ENCODE measurements at places on chromosomes 12 and 14.

GRCh38 chr12:47794679-47795078 is 21.6 kb downstream of the SLC48A1 start:
- no peak for DNase-seq

- peak; percentile 5 for DNase-seq
Observed at GRCh38 chr14:76090616-76091391, 60.9 kb upstream of the GPATCH2L start.

- DNase-seq: no peak
Observed at GRCh38 chr12:96824074-96824837, 82.8 kb upstream of the NEDD1 start.

GRCh38 chr14:37278636-37279538 is 81.2 kb downstream of the MIPOL1 start:
- DNase-seq: no peak

- no peak for DNase-seq
Observed at GRCh38 chr12:89020121-89020480, 332.2 kb downstream of the DUSP6 start.

DNA sequence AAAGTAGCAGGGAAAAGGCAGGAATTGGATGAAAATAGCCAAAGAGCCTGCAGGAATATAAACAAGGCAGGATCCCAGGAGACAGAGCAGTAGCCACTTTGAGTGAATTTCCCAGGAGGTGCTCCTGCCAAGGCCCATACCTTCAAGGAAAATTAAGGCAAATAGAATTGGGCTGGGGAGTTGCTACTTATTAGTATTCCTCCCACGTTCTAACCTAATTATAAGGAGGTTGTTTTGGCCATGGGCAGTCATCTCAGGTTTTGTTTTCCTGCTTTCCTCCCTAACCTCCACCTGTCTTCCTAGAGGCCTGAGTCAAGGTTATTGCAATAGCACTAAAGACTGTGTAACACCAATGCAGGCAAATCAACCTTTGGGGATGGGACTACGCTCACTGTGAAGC is 73.1 kb downstream of the DAD1 start:
- no peak for DNase-seq

GRCh38 chr12:76450690-76451089 is 102.5 kb upstream of the BBS10 start:
- no peak for DNase-seq

- no peak for DNase-seq
Observed at GRCh38 chr14:75144944-75145343, 18.1 kb upstream of the NEK9 start.

DNA sequence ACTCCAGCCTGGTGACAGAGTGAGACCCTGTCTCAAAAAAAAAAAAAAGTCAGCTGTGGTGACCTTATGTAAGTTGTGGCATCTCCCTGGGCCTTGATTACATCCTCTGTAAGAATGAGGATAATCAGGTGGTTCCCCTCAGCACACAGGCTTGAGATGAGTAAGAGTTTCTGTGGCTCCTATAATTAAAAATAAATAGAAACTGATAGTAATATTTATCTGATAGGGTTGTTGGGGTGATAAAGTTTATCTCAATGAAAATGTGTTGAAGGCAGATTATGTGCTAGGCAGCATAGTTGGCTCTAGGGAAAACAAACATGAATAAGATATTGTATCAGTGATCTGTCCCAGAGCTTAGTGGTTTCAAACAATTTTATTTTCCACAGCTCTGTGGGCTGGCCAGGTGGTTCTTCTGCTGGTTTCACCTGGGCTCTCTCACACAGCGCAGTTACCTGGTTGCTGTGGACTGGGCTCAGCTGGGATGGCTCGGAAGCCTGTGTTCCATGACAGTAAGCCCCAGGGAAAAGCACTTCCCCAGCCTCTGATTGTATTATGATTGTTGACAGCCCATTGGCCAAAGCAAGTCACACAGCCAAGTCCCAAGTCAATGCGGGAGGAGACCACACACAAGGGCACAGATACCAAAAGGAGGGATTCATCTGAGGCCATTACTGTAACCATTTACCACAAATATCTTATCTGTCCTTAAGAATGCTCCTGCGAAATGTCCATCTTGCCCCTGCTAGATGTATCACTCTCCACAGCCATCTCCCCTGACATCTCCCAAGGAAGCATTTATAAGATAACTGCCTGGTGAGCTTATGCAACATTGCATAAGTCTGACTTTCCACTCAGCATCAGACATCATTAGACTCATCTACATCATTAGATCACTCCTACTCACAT is 151.7 kb downstream of the NUAK1 start:
- no peak for DNase-seq

- DNase-seq: no peak
Observed at GRCh38 chr12:88493636-88494035, 86.6 kb downstream of the KITLG start.

DNA sequence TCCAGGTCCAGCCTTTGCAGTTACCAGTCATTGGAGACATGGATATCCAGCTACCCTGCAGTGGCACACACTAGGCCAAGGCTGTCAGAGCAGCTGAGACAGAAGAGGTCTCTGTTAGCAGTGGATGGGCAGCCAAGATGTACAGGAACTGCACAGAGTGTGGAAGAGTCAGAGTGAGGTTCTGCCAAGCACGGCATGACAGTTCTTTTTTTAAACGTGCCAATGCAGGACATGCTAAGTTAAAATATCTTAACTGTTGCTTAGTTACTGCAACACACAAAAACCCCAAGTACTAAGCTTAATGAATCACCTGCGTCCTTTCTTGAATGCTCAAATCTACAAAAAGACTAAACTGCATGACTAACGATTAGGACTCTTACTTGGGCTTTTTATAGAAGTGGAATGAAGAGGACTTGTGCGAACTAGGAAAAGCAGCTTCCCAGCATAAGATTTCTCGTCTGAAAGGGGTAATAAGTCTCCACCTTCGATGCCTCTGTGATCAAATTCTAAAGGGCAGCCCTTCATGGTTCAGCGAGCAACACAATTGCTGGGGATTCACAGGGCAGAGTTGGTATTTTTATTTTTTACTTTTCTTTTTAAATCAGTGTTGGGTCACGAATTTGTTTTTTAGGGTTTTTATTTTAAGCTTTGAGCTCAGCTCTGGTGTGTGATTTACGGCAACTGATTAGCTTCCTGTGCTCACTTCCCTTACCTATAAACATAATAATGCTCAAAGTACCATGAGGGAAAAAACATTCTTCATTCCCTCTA is 20.6 kb downstream of the MAPK1IP1L start:
- DNase-seq: peak; percentile 15

GRCh38 chr12:52229836-52230343 is 3.2 kb upstream of the KRT7 start:
- no peak for DNase-seq

- no peak for DNase-seq
Observed at GRCh38 chr12:26750531-26751175, 82.3 kb downstream of the ITPR2 start.

DNA sequence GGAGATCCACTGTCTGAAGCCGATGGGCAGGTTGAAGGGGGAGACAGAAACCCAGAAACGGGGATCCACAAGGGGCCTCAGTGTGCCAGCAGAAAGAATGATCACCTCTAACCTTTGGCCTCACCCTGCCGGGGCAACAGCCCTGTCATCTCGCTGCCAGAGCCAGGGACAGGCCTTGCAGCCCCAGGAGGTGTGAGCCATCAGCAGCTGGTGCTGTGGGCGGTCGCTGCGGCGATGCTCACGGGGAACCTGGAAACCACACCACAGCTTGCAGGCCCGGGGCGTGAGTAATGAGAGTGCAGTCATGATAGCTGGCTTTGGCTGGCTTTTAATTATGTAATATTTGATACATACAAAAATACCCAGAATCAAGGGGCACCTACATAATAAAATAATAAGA is 4.7 kb upstream of the TTC7B start:
- no peak for DNase-seq

GRCh38 chr12:34244608-34245007 is 222.3 kb downstream of the ALG10 start:
- DNase-seq: no peak

- DNase-seq: no peak
Observed at GRCh38 chr12:96368687-96369086, 31.6 kb downstream of the CDK17 start.

DNA sequence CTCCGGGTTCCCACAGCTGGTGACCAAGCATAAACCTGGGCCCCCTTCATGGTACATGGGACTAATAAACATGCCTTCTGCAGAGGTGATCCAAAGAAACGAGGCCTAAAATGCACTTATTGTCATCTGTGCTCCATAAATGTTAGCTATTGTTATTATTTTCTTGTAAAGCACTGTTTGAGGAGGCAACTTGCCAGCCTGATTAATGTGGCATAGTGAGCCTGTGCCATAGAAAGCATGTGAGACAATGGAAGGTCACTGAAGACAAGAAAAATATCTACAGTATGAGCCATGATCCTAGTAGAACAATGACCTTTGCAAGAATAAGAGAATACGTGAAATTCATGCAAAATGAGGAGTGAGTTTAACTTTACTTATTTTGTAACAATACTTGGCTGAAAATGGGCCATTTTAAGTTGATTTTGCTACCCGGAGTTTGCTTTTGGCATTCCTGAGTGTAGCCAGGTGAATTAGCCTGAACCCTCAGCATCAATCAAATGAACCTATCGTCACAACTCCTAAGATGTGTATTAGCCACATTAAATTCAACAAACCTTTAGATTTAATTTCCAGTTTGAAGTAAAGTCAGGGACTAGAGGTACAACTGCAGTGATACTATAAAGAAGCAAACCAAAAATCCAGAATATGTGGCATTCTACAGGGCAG is 52.2 kb downstream of the CPM start:
- no peak for DNase-seq

- no peak for DNase-seq
Observed at GRCh38 chr14:68104518-68104917, 284.9 kb downstream of the RAD51B start.

- DNase-seq: no peak
Observed at GRCh38 chr12:24861766-24862540, 86.9 kb downstream of the BCAT1 start.

- no peak for DNase-seq
Observed at GRCh38 chr14:99361596-99362215, 89.7 kb upstream of the BCL11B start.

GRCh38 chr12:31722580-31722979 is 6.2 kb downstream of the AMN1 start:
- DNase-seq: no peak

GRCh38 chr12:112283546-112283945 is 98.7 kb downstream of the HECTD4 start:
- DNase-seq: peak; percentile 21

- DNase-seq: no peak
Observed at GRCh38 chr12:28082096-28082495, 108.2 kb upstream of the CCDC91 start.

- DNase-seq: no peak
Observed at GRCh38 chr12:104182621-104183378, 32.8 kb upstream of the TXNRD1 start.

DNA sequence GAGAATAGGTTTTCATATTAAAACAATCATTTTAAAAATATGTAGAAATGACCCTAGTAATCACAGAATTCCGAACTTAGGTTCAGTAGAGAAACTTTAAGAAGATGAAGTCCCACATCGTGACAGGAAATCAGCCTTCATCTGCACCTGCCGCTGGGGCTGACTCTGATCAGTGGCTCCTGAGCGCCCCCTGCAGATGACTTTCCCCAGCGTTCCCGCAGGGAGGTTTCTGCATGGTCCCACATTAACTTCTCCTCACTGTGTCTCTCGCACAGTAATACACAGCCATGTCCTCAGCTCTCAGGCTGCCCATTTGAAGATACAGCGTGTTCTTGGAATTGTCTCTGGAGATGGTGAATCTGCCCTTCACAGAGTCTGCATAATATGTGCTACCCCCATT is 1131.1 kb downstream of the TMEM121 start:
- DNase-seq: no peak

- no peak for DNase-seq
Observed at GRCh38 chr14:28902930-28903329, 136.3 kb downstream of the FOXG1 start.

DNA sequence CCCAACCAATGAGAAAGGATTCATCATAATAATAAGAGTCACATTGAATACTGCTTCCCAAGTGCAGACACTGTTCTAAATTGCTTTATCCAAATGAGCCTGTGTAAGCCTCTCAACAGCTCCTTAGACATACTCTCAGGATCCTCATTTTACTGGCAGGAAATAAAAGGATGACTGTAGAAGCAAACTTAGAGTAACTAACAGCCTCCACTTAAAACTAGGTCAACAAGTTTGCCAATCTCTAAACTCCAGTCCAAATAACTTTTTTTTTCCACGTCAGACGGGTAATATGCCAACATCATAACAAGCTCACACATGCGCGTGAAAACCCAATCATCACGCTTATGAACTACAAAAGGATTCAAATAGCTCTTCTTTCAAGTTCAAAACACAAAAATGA is 15.3 kb upstream of the DPF3 start:
- no peak for DNase-seq

Measured in C1 segment of cervical spinal cord (tissue), 14 donors.